ENCODE measurements at places on chromosomes 1 and 21.
A peak's percentile ranks its signal among the peaks of the same experiment; 100 is the strongest.

- no peak for DNase-seq
Measured at GRCh38 chr1:229434005-229434640, at the start of gene ACTA1. TSS of gene ACTA1 (minus strand) at chr1:229434094. CDS start at chr1:229433115, 979 bp downstream.

GRCh38 chr1:159678939-159679338 is 35.5 kb downstream of the CRP start:
- DNase-seq, result no peak

DNA sequence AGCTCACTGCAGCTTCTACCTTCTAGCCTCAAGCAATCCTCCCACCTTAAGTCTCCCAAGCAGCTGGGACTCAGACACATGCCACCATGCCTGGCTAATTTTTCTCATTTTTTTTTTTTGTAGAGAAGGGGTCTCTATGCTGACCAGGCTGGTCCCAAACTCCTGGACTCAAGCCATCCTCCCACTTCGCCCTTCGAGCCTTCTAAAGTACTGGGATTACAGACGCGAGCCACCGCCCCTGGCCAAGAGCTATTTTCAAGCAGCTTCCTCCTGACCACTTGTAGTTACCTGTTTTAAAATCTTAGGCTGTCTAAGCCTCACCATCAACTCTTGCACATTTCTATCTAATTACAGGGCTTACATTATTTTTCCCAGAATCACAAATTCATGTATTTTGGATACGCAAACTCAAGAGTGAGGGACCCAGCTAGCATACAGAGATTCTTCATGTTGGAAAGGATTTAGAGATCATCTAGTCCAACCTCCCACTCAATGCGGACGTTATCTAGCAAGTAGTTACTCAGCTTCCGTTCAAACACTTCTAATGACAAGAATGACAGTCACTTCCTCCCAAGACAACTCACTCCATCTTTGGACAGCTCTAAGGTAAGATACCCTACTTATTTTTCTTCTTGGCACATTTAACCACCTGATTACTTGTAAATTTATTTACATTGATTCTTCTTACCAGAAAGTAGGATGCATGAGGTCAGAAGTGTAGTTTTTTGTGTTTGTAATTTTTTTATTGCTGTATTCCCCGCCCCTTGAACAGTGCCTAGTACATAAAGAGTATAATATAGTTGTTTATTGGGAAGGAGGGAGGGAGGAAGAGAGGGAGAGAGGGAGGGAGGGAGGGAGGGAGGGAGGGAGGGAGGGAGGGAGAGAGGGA is 65.4 kb downstream of the LUZP1 start:
- DNase-seq, result no peak

- no peak for DNase-seq
Measured at GRCh38 chr1:230504310-230504709, 78.2 kb upstream of the PGBD5 start.

GRCh38 chr1:18142969-18143368 is 35.4 kb downstream of the IGSF21 start:
- DNase-seq, result no peak

GRCh38 chr1:169949139-169949538 is 55.4 kb upstream of the SCYL3 start:
- peak; percentile 8 for DNase-seq

- DNase-seq, result no peak
Measured at GRCh38 chr1:51799372-51799771, 79.2 kb downstream of the NRDC start.

DNA sequence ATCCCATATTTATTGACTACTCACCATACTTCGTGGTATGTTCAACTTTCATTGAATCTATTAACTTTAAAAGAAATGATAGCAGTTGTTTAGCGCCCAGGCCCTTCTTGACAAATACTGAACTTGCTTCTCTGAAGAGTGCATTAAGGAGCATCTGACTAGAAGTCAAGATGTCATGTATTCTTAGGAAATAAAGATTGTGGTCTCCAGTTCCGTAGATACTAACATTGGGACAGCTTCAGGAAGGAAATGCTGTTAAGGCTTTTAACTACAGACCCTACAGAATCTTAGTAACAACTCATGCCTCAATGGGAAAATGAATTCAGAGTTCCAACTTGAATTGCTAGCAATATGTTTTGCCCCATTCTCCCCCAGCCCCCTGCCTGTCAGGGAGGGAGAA is 14.8 kb downstream of the LYST start:
- DNase-seq, result no peak

DNA sequence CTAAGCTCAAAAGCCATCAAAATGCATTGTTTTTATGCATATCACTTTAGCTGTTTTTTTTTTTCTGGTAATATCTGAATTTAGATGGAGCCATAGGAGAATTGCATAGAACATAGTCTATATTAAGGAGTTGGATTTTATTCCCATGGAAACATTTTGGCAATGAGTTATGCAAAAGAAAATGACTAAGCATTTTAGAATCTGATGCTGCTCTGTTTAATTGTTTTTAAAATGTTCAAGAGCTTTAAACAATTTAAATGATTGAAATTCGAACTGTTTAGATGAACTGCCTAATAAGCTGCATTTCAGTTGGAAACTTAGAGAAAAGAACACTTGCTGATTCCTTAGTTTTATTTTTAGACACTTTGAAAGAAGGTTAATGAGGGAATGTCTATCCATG is 1531.5 kb upstream of the B3GALT2 start:
- no peak for DNase-seq

DNA sequence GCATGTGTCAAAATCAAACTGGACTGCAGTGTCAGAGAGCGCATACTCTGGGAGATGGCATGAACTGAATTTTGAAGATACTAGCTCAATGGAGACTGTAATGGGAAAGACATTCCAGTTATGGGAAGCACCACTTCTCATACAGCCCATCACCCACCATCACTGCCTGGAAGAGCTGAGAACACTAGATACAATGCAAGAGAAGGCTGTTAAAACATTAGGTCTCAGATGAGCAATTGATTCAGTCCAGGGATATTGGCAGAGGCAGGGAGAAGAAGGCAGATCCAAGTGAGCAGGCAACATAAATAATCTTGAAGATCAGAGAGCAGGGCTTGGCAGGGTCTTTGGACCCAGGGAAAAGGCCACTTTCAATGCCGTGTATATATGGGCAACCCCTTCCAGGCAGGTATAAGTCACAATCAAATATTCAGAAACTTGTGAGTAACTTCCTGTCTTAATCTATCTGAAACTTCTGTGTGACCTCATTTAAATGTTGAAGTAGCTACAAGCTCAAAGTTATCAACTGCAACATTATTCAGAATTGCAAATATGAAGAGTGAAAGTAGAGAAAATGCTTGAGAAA is 290.3 kb upstream of the SGIP1 start:
- no peak for DNase-seq

DNA sequence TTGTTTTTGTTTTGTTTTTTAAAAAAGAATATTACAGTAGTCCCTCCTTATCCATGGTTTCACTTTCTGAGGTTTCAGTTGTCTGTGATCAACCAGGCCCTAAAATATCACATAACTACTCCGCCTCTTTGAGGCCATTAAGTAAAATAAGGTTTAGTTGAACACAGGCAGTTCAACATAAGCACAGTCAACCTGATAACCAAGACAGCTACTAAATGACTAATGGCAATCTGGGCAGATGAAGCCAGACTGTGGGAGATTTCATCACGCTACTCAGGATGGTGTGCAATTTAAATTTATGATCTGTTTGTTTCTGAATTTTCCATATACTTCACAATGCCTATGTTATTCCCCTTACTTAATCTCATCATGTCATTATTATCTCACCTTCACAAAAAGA is 30.1 kb downstream of the LDLRAD1 start:
- no peak for DNase-seq

- no peak for DNase-seq
Measured at GRCh38 chr1:71045463-71046028, 2.1 kb downstream of the PTGER3 start.

DNA sequence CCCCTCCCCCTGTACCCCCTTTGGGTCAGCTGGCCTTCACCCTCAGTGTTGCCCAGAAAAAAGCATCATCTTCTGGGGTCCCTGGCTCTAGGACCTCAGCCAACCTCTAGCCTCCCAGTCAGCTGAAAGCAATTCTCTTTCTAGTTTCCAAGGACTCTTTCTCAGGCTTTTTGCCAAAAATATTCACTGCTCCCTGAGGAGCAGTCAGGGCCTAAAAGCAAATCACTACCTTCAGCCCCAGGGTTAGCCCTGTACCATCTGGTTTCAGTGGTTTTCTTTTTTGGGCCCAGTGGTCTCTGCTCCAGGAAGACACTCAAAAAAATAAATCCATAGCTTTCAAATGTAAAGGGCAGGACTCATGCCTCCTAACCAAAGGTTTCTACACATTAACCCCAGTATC is 3.1 kb upstream of the LMOD1 start:
- no peak for DNase-seq

GRCh38 chr1:145708063-145708462 is 895 bp upstream of the PDZK1 start:
- no peak for DNase-seq

DNA sequence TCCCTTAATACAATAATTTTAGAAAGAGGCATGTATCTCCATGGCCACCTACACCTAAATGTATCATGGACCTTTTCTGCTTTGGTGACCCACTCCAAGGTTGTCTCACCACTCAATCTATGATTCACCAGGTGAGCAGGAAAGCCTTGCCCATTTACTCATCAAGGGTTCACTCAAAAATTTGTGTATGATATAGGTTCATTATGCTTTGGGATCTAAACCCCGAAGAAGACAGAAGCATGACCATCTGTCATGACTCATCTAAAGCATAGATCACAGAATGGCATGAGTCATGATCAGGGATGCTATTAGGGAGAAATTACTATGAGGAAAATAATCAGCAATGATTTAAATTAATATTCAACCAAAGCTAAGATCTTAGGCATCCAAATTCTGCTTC is 38.5 kb downstream of the PYHIN1 start:
- DNase-seq, result no peak

DNA sequence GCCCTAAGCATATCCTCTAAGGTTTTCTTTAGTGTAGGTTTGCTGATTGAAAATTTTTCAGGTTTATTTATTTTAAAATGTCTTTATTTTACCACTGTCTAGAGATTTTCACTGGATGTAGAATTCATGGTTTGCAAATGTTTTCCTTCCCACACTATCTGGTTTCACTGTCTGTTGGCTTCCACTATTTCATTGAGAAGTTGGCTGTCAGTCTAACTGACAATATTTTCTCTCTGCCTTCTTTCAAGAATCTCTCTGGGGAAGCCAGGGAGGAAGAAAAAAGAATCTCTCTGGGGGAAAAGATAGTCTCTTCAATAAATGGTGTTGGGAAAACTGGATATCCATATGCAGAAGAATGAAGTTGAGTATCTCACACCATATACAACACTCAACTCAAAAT is 226.0 kb downstream of the COP1 start:
- no peak for DNase-seq

- peak; percentile 28 for DNase-seq
Measured at GRCh38 chr1:228986093-228986904, 251.0 kb downstream of the RHOU start.

DNA sequence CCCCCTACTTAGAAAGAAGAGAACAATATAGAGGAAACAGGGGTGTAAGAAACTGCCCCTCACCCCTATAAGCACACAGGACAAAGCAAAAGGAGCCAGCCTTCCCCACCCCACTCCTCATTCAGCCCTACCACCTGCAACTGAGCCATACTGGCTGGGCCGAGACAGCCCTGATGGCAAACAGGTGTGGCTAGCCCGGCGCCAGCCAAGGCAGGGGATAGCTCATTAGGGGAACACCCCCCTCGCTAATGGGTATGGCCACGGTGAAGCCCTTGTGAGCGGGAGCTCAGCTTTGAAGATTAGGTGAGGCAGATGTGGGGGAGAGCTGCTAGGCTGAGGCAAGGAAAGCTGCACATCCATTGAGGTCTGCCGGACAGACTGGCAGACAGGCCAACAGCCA is 65.5 kb downstream of the ERI3 start:
- no peak for DNase-seq

- DNase-seq, result no peak
Measured at GRCh38 chr21:34973685-34974084, 75.4 kb downstream of the RUNX1 start.

- DNase-seq, result no peak
Measured at GRCh38 chr1:159895286-159895685, 4.7 kb downstream of the CFAP45 start.

GRCh38 chr1:113012149-113012548 is 56.2 kb upstream of the SLC16A1 start:
- no peak for DNase-seq

GRCh38 chr1:12015001-12015491 is 4.3 kb upstream of the MIIP start:
- DNase-seq, result no peak
